CD4-positive, alpha-beta T cell (primary cell): ENCODE measurements at places on chromosomes 7 and 10.
A peak's percentile ranks its signal among the peaks of the same experiment; 100 is the strongest.

DNA sequence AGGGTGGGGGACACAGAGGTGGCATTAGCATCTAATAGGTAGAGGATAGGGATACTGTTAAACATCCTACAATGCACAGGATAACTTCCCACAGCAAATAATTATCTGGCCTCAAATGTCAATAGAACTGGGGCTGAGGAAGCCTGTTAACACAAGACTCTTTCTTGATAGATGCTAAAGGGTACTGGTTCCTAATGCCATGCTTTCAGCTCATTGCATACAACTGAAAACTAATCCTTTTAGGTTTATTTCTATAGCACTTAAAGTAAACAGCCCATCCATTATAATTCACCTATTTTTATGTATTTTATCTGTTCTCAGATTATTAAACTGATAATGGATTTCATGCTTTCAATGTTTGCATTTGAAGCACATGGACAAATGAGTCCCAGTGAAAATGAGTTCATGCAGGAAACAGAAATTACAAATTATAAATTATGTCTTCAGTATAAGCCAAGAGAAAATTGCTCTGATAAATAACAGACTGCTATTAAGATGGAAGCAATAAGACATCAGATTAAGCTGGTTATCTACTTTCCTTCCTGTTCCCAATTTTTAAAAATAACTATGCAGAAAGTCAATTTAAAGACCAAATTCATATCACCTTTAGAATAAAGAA, 66.4 kb downstream of the AKR1D1 start:
- DNase-seq, result no peak

GRCh38 chr10:4407783-4408182, 418.2 kb upstream of the AKR1E2 start:
- no peak for DNase-seq

GRCh38 chr7:1239803-1240516, 7.3 kb downstream of the UNCX start:
- DNase-seq, result no peak

GRCh38 chr10:104337521-104337984, 712 bp downstream of the ITPRIP start:
- DNase-seq, result no peak

- no peak for DNase-seq
Observed at GRCh38 chr10:26857991-26858706, 2.6 kb downstream of the ABI1 start.

DNA sequence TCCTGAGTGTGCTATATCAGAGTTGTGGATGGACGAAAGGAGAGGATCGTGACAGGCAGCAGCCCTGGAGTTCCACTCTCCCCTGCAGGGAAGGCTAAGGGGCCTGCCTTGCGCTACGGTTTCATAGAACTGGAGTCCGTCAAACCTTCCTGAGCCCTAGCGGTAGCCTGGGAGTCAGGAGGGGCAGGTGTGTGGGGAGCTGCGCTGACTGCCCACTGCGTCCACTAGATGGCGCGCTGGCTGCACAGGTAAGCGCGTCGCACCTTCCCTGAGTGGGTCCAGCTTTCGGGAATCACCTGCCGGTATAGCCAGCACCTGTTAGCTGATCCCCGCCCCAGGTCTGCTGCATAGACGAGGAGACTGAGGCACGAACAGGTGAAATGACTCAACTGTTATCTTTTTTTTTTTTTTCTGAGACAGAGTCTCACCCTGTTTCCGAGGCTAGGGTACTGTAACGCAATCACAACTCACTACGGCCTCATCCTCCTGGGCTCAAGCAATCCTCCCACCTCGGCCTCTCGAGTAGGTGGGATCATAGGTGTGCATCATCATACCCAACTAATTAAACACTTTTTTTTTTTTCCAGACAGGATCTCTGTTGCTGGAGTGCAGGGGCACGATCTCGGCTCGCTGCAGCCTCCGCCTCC, 20.2 kb upstream of the BAIAP2L1 start:
- DNase-seq, result peak; percentile 50

- no peak for DNase-seq
Observed at GRCh38 chr7:105972276-105972675, 9.2 kb downstream of the CDHR3 start.

DNA sequence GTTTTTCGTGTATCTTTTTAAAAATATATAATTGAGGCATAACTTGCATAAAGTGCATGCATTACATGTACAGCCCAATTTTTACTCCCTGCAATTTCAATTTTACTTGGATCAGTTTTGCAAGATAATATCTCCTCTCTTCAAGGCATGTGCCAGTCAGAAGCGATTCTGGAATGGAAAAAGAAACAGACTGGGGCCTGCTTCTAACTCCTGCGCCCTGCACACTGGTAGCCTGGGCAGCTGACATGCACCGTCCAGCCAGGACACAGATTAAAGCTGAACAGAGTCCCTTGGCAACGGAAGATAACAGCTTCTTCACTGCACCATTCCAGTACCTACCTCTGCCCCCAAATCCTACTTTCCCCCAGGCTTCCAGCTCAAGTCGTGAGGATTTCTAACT, 182.1 kb downstream of the FAM107B start:
- DNase-seq, result no peak

DNA sequence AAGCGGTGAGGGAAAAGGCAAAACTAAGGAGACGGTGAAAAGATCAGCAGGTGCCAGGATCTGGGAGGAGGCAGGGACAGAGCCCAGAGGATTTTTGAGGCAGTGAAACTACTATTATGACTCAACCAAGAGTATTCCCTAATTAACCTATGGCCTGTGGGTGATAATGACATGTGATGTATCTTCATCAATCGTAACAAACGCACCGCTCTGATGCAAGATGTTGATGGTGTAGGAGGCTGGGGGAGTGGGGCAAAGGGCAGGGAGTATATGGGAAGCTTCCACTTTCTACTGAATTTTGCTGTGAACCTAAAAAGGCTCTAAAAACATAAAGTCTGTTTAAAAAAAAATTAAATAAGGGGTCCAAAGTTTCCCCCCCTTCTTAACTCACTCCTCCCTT, 25.5 kb upstream of the EZH2 start:
- no peak for DNase-seq

DNA sequence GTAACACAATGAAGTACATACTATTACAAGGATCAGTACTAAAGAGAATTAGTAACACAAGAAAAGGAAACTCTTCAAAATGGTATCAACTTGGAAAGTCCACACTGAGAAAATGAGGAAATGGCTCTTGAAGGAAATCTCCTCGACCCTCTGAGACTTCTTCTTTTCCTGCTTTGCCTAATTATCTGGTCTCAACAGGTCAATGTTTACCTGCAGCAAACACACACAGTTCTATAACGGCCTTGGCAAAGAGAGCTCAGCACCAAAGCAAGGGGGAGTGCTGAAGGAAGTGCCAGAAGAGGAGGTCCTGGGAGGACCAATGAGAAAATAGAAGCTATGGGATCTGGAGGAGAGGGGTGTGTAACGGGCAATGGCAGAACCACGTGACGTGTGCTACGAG, 21.9 kb downstream of the CHCHD3 start:
- no peak for DNase-seq

DNA sequence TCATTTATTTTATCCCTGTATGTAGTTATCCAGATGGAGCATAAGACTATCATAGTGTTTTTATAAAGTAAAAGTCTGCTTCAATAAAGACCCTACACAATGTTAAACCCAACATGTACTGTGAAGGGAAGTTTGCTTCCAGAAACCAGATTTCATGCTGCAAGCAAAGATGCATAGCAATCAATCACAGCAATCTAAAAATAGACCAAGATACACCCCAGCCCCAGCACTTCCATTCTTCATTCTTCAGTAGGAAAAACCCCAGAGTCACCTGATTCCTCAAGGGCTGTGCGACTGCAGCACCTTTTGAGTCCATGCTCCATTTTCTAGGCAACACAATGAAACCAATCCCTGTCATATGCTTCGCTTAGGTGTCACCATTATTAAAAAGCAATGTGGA, 66.9 kb upstream of the PDE1C start:
- DNase-seq, result no peak

DNA sequence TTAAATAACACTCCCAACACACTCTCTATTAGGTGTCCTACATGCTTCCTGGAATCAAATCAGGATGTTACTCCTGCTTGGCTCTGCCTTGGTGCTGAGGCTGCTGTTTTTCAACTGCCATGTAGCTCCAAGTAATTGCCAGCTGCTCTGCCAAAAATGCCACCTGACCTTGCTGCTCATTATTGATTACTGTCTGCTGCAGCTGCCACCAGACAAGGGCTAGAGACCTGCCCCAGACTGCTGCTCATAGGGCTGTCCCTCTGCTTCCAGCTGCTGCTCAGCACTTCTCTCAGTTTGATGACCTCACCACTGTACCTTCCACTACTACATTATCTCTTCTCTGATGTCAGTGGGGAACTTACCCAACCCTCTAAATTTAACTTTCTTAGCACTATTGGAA, 102.5 kb downstream of the PCLO start:
- no peak for DNase-seq

- peak; percentile 1 for DNase-seq
Observed at GRCh38 chr10:46560381-46560780, 3.9 kb upstream of the GPRIN2 start.

DNA sequence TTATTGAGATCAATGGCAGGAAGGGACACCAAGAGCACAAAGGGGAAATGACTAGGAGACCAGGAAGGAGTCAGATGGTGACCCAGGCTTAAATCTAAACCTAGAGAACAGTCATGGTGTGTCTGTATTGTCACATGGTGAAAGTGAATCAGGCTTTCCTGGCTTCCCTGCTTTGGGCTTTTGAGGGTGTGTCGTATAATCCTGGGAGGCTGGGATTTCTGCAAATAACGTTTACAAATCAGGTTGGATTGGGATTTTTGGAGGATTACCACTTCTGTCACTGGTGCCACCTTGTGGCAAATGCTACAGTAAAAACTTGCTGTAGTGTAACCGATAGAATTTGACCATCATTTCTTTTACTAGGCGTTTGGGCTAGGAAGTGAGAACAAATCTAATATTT, 502.6 kb downstream of the NRG3 start:
- DNase-seq, result no peak

DNA sequence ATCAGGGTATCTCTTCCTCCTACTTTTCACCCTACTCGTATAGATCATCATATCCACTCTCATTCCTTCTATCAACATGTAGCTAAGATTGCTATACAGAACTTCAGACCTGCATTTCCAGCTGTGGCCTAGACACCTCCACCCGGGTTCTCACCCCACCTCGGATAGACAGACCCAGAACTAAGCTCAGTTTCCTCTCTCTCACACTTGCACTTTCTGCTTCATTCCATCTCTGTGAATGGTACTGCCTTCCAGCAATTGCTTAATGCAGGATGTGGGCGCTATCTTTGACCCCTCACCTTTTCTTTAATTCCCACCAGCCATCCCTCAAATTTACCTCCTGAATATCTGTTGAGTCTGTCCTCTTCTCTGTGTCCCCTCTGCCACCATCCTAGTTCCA, 35.7 kb downstream of the AGK start:
- no peak for DNase-seq

- no peak for DNase-seq
Observed at GRCh38 chr7:30412782-30413504, 65.6 kb downstream of the NOD1 start.

GRCh38 chr10:97928897-97929296, 79.3 kb downstream of the GOLGA7B start:
- no peak for DNase-seq

DNA sequence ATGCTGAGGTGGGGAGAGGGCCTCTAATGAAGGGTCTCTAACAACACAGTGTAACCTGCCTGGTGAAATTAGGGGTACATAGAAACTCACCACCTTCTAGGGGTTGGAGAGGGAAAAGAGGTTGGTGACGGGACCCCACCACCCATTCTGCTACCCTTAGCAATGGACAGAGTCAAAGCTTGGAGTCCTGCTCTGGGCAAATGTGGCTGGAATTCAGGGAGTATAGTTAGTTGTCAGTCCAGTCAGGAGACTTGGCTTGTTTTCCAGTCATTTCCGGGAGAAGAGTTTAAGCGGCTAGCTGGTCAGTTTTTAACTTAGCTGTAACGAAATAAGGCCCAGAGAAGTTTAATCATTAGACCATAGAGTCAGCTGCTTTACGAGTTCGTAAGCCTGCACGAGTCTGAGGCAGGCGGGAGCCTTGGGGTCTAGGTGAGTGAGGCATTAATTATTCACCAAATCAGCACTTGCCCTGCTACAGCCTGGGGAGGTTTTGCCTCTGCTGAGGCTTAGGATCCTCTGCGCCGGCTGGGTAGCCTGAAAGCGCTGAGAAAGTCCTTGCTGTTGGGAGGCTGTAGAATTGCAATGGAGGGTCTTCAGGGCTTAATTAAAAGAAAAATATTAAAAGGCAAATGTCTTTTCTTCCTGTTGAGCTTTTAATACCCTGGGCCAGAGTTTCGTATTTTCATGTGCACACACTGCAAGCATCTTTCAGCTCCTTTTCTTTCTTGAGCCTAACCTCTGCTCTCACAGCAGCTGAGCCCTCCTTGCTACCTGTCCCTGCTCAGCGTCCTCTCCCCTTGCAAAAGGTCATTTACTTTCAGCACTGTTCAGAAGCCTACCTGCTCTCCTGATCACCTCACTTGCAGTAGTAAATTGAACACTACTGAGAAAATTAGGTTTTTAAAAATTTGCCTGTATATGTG, 1.5 kb upstream of the LAMB1 start:
- DNase-seq, result no peak

GRCh38 chr10:6721964-6722615, 142.0 kb upstream of the PRKCQ start:
- no peak for DNase-seq

- DNase-seq, result no peak
Observed at GRCh38 chr7:1050254-1050906, 6.0 kb downstream of the GPR146 start.

DNA sequence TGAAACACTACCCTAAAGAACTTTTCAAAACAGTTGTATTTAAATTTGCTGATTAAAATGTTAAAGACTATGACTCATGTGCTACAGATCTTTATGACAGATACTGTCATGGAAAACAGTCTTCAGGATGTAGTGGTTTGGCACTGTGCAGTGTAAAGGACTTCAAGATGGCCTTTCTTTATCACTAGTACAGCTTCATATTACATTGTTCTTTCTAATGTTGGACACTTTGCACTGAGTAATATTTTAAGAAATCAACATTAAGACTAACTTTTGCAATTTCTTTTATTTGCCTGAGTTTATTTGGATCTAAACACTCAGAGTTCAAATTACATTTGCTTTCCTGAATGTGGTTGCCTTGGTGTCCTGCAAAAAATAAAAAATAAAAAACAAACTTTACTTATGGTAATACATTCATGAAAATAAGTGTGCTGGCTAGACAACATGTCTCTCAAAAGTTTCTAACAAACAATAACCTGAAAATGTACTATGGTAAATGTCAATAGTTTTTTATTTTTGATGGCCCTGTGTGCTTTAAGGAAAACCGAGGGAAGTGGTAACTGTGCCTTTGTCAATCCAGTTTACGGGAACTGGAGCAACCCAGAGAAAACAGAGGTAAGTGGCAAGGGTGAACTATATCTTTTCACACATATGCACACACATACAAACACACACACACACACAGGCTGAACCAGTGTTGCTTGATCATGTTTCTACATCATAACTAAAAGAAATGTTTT, 85.9 kb upstream of the PLXDC2 start:
- no peak for DNase-seq

GRCh38 chr10:119654540-119654939, 3.4 kb downstream of the BAG3 start:
- no peak for DNase-seq
